ENCODE measurements at places on chromosomes 16 and 17.

DNA sequence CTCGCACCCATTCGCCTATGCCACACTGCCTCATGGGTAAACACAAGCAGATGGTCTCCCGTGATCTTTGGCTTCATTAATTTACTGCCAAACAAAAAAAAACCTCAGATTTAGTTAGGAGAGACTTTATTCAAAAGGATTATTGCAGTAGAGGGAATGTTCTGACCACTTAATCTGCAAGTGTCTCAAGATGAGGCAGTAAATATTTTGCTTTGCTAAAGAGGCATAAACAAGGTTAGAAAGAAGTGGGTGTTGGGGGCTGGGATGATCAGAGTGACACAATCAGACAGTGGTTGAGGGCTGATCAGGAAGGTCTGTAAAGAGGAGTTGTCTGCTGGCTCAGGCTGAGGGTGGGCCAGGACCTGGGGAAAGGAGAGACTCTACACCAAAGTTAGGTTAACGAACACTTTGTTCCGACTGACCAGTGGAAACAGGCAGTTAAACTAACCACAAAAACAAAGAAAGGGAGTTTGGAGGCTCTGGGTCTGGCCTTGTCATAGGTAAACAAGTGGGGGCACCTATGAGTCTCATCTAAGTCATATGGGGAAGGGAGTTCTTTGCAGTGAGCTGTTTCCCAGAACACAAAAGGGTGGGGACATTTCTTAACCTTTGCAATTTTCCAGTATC lies 28.5 kb downstream of the HSD17B2 start:
- DNase-seq: no peak

DNA sequence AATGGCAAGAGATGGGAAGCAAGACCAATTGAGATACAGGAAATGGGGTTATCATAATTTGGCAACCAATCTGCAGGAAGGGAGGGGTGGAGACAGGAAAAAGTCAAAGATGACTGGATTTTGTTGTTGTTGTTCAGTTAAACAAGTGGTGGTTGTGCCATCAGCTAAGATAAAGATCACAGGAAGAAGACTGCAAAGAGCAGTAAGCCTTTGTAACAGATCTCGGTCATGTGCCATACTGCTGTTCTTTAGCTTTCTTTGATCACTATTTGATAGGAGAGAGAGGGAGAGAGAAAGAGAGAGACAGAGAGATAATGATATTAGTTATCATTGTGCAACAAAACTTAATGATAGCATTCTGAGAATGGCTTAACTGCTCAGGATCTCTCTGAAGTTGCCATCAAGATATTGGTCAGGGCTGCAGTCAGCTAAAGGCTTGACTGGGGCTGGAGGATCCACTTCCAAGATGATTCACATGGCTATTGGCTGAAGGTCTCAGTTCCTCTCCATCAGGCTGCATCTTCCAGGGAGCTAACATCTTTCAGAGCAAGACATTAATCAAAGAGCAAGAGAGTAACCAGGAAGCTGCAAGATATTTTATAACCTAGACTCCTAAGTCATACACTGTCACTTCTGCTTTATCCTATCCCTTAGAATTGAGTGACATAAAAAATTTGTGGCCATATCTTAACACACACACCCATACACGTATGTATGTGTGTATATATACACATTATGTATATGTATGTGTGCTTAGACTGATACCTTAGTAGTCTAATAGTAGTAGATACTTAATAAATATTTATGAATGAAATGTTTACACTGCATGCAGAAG lies 405.0 kb downstream of the SHISA9 start:
- no peak for DNase-seq

- no peak for DNase-seq
Measured at GRCh38 chr16:78523212-78523985, 423.9 kb downstream of the WWOX start.

- no peak for DNase-seq
Measured at GRCh38 chr16:5460701-5461100, 363.1 kb upstream of the EEF2KMT start.

- no peak for DNase-seq
Measured at GRCh38 chr16:46911038-46911437, 26.9 kb downstream of the GPT2 start.

DNA sequence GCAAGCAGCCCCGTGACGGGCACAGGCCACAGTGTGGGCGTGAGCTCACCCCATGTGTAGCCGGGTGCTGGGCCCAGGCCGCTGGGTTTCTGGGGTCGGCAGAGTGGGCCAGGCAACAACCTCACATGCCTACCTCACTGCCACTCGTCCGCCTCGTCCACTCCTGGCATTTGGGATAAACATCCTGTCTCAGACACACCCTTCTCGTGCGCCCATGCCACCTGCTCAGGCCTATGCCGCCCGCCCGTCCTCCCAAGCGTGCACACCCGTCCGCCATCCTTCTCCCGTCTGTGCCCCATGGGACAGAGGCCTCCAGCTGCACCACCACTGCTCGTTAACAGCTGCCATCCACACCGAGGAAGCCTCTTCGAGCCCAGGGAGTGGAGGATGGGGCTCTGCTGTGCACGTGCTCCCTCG lies 64.3 kb downstream of the KLHDC4 start:
- no peak for DNase-seq

DNA sequence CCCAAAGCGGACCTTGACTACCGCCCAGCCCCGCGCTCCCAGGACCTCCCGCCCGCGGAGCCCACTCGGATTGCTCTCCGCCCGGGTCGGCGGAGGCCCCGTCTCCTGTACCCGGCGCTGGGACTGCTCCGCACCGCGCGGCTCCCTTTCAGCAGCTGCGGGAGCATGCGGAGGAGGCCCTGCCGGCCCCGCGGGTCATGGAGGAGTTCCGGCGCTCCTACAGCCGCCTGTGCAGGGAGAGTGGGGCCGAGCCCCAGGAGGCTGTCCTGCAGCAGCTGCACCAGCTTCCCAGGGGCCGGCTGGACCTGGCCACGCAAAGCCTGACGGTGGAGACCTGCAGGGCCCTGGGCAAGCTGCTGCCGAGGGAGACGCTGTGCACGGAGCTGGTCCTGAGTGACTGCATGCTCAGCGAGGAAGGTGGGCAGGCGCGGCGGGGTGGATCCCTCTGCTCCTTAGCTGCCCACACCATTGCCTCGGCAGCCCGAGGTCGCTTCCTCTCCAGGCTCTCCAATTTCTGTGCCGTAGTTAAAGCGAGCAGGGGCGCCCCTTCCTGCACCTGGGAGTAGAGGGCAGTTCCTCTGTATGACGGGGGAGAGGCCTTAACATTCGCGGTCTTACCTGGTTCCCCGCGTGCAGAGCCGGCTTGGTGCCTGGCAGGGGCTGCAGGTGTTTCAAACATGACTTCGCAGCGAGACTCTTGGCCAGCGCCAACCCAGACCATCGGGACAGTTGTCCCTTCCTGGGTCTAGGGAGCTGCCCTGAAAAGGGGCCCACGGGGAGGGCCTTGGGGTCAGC lies 539 bp downstream of the LRRC45 start:
- DNase-seq: no peak

DNA sequence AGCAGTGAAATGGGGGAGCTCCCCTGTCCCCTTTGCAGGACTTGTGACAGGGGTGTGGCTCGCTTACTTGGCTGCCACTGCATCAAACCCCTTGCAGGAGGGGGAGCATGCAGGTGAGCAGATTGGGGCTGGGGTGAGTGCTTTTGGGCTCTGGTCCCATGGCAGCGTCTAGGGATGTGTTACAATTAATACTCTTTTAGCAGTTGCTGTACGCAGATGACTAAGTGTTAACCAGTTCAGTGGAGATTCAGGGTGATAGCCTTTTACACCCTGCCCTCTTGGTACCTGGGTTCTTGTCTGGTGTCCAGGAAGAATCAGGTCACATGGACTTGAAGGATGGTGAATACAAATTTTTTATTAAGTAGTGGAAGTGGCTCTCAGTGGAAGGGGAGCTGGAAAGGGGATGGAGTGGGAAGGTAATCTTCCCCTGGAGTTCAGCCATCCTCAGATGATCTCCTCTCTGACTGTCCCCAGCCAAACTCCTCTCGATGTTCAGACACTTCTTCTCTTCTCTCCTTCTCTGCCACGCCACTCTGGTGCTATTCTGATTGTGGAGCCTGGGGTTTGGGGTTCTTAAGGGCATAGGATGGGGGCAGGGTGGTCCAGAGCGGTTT lies 100.1 kb downstream of the MARF1 start:
- no peak for DNase-seq

- no peak for DNase-seq
Measured at GRCh38 chr17:19305256-19305655, 57.3 kb downstream of the B9D1 start.

- peak; percentile 42 for DNase-seq
Measured at GRCh38 chr16:83967838-83968305, at the start of gene NECAB2. Gene NECAB2, plus strand, starts transcription at chr16:83968244. Its CDS starts 405 bp downstream, at chr16:83968649.

DNA sequence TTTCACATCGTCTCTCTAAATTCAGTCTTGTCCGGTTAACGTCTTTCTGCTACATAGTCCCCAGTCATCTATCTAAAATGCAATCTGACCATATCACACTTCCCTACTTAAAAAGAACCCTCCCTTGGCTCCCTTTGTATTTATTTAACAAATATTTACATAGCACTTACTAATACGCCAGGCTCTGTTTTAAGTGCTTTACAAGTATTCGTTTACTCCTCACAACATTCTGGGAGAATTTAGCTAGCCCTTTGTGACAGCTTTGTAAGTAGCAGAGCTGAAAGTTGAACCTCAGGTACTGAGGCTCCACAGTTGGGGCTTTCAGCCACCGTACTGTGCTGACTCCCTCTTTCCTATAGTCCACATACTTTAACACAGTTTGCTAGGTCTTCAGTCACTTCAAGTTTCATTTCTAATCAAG lies 9.2 kb downstream of the PAFAH1B1 start:
- DNase-seq: no peak

GRCh38 chr17:80443916-80444643 lies 29.1 kb downstream of the ENDOV start:
- DNase-seq: no peak

GRCh38 chr16:67104061-67104460 lies 5.7 kb upstream of the PHAF1 start:
- DNase-seq: no peak

DNA sequence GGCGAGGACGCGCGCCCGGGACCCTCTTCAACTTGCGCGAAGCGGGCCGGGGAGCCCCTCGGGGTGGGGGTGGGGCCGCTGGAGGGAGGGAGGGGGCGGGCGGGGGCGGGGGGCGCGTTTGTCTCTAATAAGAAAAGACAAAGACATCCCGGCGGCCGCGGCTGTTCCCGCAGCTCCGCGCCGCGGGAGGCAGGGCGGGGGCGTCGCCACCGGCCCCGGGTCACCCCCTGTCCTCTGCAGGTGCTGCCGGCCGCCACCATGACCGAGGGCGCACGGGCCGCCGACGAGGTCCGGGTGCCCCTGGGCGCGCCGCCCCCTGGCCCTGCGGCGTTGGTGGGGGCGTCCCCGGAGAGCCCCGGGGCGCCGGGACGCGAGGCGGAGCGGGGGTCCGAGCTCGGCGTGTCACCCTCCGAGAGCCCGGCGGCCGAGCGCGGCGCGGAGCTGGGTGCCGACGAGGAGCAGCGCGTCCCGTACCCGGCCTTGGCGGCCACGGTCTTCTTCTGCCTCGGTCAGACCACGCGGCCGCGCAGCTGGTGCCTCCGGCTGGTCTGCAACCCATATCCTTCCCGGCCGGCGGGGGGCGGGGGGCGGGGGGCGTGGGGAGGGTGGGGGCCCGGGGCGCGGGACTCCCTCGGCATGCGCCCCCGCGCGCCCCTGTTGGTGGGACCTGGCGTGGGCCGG lies 714 bp downstream of the CACNA1H start:
- no peak for DNase-seq

- DNase-seq: no peak
Measured at GRCh38 chr16:57084996-57085395, 7.4 kb upstream of the CPNE2 start.

GRCh38 chr16:88857728-88858339 lies 907 bp downstream of the TRAPPC2L start:
- peak; percentile 68 for DNase-seq

DNA sequence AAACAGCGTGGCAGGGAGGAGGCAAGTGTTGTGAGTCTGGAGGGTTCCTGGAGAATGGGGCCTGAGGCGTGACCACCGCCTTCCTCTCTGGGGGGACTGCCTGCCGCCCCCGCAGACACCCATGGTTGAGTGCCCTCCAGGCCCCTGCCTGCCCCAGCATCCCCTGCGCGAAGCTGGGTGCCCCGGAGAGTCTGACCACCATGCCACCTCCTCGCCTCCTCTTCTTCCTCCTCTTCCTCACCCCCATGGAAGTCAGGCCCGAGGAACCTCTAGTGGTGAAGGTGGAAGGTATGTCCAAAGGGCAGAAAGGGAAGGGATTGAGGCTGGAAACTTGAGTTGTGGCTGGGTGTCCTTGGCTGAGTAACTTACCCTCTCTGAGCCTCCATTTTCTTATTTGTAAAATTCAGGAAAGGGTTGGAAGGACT lies at the start of gene CD19:
Gene CD19, plus strand, starts transcription at position 171 of the 425 bp plus-strand sequence. Its CDS starts 30 bp downstream, at position 201.
- no peak for DNase-seq

GRCh38 chr17:76276461-76277299 lies 11.5 kb downstream of the UBALD2 start:
- DNase-seq: no peak

DNA sequence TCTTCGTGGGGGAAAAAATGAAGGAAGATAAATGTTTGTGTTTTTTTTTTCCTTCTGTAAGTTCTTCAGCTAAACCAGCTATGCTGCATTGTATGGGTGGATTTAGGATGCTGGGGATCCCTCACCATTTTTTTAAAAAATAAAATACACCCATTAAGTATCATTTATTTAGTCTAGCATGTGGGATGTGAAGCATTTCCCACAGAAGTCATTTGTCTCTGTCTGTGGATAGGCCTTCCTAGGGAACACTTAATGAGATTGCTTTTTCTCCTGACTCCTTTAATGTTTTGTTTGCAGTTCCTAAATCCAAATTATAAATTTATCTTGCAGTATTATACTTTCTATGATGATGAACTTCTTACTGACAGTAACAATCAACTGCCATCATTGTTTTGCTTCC lies 146.7 kb downstream of the PPM1E start:
- DNase-seq: no peak

GRCh38 chr17:82696916-82697807 lies 1.3 kb downstream of the RAB40B start:
- no peak for DNase-seq

DNA sequence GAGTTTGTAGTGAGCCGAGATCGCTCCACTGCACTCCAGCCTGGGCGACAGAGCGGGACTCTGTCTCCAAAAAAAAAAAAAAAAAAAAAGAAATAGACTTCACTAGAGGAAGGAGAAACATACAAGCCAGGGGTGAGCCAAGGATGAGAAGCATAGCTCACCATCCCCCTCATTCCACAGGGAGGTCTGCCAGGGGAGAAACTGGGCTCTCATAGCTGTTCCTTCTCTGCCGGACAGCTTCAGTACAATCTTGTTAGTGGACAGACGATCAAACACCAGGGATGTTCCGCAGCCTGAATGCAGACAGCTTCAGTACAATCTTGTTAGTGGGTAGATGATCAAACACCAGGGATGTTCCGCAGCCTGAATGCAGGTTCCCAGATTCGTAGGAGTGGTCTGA lies 509.6 kb downstream of the CDH13 start:
- DNase-seq: no peak
